ENCODE measurements at places on chromosomes 11 and 22.

DNA sequence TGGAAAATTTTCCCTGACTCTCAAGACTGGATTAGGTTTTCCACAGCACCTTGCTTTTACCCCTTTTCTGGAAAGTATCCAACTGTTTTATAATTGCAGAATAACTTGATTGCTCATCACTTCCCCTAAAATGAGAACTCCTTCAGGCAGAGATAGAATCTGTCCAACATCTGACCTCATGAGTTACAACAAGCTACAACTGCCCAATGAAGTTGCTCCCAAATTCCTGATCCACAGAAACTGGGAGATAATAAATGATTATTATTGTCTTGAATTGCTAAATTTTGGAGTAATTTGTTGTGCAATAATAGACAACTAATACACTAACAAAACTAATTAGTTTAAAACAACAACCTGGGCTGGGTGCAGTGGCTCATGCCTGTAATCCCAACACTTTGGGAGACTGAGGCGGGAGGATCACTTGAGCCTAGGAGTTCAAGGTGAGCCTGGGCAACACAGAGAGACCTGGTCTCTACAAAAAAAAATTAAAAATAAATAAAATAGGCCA, 10.0 kb upstream of the CCDC83 start:
- no peak for DNase-seq

DNA sequence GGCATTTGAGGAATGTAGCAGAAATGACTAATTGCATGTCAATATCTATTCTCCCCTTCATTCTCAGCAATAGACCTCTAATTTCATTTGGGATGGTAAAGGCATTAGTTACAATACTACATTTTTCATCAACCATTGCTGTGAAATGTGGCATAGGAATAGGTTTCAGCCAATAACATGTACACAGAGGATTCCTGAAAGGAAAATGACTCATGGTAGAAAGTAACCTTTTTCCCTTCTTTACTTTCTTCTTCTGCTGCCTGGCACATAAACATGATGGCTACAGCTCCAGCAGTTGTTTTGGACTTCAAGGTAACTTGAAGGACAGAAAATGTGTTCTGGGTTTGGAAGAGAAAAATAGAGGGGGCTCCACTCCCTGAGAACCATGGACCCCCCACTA, 231.8 kb upstream of the CTSC start:
- DNase-seq: no peak

DNA sequence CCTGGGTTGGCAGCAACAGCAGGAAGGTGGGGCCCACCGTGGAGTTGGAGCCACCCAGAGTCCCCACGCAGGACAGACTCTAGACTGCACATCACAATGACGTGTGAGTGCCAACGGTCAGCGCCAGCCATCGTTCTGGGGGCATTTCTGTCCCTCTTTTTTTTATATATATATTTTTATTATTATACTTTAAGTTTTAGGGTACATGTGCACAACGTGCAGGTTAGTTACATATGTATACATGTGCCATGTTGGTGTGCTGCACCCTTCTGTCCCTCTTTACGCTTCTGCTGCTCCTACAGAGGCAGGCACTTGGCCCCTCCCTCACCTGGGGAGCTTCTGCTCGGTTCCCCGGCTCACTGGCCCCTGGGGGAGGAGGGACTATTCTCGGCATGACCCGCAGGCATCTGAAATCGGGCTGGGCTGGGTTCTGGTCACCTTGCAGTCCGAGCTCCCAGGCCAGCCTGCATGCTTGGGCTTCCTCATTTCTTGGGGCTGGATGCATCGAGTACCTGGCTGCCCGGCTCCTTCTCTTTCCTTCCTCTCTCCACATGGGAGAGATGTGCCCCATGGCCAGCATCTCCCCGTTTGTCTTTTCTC, 787.4 kb downstream of the TBC1D22A start:
- no peak for DNase-seq

GRCh38 chr22:19765477-19766239, 5.1 kb downstream of the TBX1 start:
- DNase-seq: no peak

DNA sequence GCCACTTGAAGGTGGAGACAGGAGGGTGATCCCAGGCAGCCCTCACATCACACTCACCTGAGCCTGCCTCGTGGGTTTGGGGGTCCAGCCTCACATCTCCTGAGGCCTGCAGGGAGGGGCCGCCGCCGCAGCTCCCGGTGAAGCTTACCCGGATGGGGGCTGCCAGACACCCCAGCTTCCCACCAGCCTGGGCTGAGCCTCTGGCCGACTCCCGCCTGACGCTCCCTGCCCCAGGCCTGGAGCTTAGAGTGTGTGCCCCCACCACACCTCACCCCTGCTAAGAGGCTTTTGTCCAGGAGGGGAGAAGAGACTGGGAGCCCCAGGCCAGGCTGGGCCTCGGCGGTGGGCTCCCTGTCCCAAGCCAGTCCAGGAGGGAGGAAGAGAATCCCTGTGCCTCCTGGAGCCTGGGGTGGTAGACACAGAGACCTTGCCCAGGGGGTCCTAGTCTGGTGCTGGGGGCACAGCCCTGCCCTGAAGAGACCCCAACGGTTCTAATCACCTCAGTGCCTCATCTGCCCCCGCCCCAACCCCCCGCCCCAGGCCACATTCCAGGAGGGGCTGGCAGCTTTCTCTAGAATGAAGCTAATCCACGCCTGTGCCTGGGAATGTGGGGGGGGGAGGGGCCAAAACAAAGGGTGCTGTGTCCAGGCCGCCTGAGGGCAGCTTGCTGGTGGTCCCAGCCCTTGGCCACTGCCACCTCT, at the start of gene SLC16A8:
Gene SLC16A8 (minus strand): TSS at position 254 of the 701 bp plus-strand sequence. CDS start 1,311 bp downstream, outside the sequence.
- DNase-seq: peak; percentile 63

DNA sequence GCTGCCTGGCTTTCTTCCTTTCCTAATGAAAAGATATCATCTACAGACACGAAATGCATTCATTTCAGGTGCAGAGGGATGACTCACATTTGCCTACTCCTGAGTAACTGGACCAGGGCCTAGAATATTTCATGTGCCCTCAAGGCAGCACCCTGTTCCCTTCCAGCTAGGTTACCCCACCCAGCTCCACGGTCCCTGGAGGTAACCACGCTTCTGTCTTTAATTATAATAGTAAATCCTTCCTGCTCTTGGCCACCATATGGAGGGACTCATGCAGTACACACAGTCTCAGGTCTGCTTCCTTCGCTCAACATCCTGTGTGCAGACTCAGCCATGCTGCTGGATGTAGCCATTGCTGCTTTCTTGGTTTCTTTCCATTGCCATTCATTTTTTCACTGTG, 22.3 kb downstream of the DHCR7 start:
- no peak for DNase-seq

DNA sequence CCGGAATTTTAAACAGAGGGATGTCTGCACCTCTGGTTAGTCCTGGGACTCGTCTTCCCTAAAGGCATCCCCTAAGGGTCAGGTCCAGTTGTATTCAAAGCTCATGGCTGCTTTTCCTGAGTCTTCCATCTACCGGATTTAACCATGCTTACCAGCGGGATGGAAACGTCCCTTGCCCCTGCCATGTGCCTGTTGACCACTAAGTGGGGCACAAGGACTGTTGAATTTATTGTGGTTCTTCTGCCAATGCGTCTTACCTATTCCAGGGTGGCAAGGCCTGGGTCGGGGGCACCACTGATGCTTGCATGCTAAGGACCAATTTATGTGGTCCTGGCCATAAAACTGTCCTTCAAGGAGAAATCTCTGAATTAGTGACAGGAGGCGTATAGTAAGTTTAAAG, 25.6 kb downstream of the ANKRD42 start:
- no peak for DNase-seq

- DNase-seq: no peak
Observed at GRCh38 chr11:122098261-122098980, 17.6 kb downstream of the BLID start.

GRCh38 chr22:48456449-48456848, 1371.2 kb downstream of the BRD1 start:
- no peak for DNase-seq

- DNase-seq: no peak
Observed at GRCh38 chr11:91104237-91104636, 881.4 kb upstream of the CHORDC1 start.

- DNase-seq: no peak
Observed at GRCh38 chr11:122322329-122322728, 206.3 kb upstream of the BLID start.

DNA sequence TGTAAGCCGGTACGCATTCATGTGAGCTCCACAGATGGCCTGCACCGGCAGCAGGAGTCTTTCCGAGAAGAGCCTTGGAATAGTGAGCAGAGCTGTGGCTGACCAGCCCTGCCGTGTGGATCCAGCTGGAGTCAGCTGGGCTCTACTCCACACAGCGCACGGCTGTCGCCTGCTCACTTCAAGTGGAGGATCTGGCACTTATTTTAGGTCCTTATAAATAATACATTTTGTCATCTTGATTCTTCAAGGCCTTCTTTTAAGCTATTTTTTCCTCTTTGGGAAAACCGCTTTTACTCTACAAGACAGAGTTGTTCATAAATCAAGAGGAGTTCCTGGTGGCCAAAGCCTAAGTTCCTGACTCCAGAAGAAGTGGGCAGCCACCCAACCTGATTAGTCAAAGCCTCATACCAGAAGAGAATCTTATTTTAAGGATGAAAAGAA, 93.8 kb downstream of the KCNC1 start:
- DNase-seq: no peak

- no peak for DNase-seq
Observed at GRCh38 chr11:12762278-12762677, 88.1 kb downstream of the TEAD1 start.

GRCh38 chr11:111406091-111406490, 27.0 kb upstream of the POU2AF1 start:
- no peak for DNase-seq

GRCh38 chr22:48245196-48245485, 1482.7 kb downstream of the TBC1D22A start:
- peak; percentile 18 for DNase-seq

- DNase-seq: no peak
Observed at GRCh38 chr11:66727282-66728037, 1.6 kb downstream of the SPTBN2 start.

- no peak for DNase-seq
Observed at GRCh38 chr22:29126670-29127395, 54.0 kb downstream of the KREMEN1 start.

DNA sequence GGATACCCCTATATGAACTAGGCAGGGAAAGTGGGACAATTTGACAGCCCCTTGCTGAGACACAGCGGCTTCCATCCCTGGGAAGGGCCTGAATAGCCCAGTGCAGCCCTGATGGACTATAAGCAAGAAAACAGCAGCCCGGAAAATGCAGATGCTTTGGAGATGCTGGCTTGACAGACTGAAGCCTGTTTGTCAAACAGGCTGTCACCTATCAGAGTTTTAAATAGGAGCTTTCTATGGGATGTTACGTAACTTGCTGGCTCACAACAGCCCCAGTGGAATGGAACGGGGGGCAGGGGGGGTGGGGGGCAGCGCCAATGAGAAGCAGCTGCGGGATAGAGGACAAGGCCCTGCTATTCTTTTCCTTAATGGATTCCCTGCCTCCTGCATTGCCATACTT, 91.9 kb upstream of the NTM start:
- no peak for DNase-seq

DNA sequence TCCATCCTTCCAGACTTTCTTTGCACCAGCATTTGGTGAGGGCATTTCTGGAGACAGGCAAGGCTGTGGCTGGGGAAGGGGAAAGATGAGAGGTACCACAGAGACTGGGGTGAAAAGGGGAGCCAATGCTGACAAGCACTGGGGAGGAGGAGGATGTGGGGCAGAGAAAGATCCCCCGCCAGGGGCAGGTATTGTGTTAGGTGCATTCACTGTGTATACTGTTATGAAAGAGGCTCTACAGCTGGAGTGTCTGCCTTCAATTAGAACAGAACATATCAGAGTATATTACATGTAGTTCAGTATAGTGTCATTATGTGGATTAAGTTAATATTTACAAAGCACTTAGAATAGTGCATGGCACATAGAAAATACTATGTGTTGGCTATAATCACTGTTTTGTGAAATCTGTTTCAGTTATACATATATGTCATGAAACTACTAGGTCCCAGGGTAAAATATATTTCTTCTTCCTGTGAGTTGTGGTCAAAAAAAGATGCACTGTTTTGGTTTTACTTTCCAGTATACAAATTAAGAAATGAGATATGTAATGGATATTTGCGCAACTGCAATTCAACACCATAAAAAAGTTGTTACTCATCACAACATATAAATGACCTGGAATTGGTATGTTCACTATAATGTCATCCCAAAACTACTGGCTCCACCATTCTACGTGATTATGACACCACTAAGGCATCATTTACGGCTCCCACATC, 8.4 kb downstream of the MSANTD2 start:
- no peak for DNase-seq

GRCh38 chr11:64125676-64126075, 40.2 kb downstream of the MACROD1 start:
- DNase-seq: no peak

DNA sequence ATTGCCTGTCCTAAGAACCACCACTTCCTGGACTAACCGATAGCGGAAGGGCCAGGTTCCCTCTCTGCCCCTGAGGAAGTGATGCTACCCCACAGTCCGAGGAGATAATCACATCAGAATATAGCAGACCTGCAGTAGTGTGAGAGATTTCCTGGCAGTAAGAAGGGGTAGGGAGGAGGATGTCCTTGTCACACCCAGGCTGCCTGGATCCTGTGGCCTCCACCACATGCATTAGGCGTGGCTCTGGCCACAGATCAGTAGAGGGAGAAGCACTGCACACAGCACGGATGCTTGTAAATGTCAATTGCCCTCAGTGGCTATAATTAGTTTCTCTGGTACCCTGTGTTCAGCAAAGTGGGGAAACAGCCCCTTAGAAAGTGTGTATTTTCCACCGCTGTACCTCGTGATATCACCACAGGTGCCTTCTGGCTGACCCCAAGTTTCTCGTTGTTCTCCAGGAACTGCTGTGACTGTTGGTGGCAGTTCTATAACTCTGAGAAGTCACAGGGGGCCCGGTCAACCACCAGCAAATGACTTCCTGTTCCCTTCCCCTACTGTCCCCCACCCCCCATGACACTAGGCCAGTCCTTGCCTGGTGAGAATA, 61.8 kb downstream of the UBASH3B start:
- peak; percentile 92 for DNase-seq

- peak; percentile 74 for DNase-seq
Observed at GRCh38 chr11:118618115-118618990, 10.9 kb downstream of the PHLDB1 start.

- DNase-seq: no peak
Observed at GRCh38 chr11:48307760-48308386, 1.9 kb downstream of the OR4S1 start.

GRCh38 chr11:76023236-76024068, 182.8 kb downstream of the WNT11 start:
- DNase-seq: no peak

- DNase-seq: no peak
Observed at GRCh38 chr11:61688365-61689163, 8.4 kb downstream of the DAGLA start.

GRCh38 chr22:50246242-50247175, 1.7 kb upstream of the TUBGCP6 start:
- DNase-seq: no peak

GRCh38 chr11:38865922-38866321, 2267.9 kb upstream of the RAG2 start:
- DNase-seq: no peak

Measured in spleen (tissue), 13 donors.